ENCODE measurements at places on chromosomes 6 and 20. TPM values are rescaled to one million over a fixed set of nuclear protein-coding genes. Genes with fewer than 3 reads are reported as not detected.

DNA sequence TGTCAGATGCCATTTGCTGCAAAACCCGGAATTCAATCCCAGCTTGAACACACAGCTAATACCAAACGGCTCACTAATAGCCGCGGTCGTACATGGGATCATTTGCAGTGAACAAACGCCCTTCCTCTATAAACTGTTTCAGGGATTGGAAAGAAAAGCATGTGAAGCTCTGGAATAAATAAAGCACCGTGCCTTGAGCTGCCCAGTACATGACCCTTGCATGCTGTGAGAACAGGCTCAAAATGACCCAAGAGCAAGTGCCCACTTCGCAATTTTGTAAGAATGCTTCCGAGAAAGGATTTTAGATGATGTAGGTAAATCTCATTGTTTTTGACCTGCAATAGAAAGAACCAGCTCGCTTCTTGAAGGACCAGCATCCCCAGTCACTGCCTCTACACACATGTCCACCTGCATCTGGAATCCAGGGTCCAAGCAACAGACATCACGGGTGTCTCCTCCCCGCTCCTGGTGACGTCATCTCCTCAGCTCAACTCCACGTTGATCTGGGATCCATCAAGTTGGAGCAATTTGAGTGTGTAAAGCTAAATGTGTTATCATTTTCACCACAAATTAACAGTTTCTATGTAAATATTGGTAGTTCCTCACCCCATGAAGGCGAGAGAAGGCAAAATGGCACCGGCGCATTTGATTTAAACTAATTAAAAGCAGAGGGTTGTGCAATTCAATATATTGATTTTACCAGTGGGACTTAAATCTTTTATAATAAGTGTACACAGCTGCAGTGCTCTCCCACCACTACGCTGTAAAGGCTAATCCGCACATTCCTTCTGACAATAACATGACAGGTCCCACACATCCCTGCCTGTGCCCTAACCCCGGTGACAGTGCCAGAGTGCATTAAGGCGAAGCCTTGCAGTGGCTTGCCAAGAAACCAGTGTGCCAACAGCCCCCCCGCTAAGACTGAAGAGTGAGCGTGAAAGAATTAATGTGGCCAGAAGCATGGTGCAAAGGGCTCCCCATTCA is 6.2 kb downstream of the BMP7 start:
- DNase-seq, result no peak

The POU5F1 gene
- total RNA-seq, result 2.0 TPM

- DNase-seq, result peak; percentile 56
Observed at GRCh38 chr6:1527073-1527457, 82.7 kb upstream of the FOXC1 start.

DNA sequence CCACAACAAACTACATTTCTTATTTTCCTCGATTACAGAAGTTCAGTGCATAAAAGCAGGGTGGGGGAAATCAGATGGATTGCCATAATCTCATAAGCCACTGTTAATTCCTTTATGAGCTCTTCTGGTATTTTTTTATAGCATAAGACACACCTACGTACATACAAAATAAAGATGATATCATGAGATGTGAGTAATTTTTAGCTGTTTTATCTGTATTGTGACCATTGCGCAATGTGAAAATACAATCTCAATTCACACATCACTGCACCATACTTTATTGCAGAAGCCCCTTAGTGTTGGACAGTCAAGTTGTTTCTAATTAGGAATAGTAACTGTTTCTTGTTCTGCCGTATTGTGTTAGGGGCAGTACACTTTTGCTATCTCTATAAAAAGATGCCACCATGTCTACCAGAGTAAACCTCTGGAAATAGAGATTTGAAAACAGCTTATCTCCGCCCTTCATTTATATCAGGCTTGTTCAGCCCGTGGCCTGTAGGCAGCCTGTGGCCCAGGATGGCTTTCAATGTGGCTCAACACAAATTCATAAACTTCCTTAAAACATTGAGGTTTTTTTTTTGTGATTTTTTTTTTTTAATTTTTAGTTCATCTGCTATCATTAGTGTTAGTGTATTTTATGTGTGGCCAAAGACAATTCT is 90.4 kb downstream of the FARS2 start:
- no peak for DNase-seq

The AMD1 gene
- total RNA-seq, result 121 TPM

- DNase-seq, result no peak
Observed at GRCh38 chr6:31620586-31621319, at the start of gene PRRC2A. Gene PRRC2A, plus strand, starts transcription at chr6:31620715. Its CDS starts 2,075 bp downstream, at chr6:31622790.

DNA sequence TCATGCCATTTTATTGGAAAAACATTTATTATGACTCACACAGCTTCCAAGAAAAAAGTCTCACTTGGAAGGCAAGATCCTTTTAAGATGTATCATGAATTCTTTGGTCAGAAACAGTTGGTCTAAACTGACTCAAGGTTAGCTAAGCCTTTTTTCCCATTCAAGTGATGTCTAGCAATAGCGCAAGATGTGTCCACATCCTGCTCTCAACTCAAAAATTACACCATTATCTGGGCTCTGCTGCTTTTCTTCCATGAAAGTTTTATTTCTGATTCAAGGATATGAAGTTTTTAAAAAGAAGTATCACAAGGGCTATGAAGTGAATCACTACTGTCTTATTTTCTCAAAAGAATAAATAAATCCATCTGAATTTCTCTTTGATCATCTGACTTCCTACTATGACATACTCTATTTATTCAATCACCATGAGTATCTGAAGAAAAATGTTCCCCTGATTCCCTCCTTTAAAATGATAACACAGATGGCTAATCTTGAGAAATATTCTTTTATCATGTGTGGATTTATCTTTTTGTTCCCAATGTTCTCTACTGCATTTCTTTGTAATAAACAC is 139.2 kb downstream of the AHI1 start:
- peak; percentile 47 for DNase-seq

The SIRPD gene
- total RNA-seq, result not detected

- no peak for DNase-seq
Observed at GRCh38 chr20:20251317-20251716, 116.6 kb upstream of the INSM1 start.

DNA sequence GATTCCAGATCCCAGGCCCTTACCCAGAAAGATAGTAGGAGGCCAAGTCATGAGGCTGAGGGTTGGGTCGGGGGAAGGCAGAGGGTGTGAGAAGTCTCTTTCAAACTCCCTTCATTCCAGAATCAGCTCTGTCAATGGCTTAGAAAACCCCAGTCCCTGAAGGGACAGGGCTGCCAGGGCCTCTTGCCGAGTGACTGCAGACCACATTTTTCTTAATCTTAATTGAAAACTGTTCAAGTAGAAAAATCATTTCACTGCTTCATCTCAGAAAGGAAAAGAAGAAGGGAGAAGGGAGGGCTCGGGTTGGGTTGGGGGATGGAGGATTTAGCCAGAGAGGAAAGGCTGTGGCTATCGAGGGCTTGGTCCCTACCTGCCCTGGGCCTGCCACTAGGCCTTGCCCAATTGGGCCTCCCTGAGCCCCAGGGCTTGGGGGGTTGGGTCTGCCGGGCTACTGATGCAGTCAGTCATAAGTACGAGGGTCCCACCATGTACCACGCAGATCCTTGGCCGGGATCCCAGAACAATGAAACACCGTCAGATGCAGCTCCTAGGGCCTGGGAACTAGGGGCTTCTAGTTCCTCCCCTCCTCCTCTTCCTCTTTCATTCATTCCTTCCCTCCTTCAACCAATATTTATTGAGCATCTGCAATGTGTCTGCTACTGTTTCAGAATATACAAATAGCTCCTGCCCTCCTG is 44.0 kb upstream of the CTNNBL1 start:
- DNase-seq, result no peak

DNA sequence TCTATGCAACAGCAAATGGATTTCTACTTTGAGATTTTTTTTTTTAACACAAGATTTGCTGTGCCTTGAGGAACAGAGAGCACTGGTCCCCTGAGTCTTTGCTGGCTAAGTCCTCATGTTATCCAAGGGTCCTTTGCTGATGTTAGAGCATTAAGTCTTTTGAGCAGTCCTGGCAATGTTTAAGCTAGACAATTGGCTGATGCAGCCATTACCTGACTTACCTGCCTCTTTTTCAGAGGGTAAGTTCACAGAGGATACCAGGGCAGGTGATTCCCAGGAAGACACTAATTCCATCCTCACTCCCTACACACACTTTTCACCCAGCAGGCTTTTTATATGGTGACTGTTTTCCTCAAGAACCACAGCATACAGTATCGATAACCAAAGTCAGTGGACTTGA is 337.7 kb downstream of the HDGFL1 start:
- no peak for DNase-seq

The PI3 gene
- 2.8 TPM for total RNA-seq

DNA sequence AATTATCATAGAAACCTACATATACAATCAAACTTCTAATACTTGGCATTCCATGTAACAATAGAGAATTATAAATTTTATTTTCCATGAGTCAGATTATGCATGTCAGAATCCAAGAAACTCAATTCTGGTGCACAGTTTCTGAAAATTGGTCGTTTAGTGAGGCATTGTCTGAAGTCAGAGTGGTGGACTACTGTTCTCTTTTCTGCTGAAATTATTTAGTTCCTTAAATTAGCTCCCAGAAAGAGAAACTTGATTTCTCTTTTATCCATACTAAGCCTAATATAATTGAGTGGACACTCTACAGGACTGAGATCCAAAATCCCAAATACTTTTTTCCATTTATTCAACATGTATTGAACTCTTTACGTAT is 265.5 kb downstream of the ALDH8A1 start:
- no peak for DNase-seq

DNA sequence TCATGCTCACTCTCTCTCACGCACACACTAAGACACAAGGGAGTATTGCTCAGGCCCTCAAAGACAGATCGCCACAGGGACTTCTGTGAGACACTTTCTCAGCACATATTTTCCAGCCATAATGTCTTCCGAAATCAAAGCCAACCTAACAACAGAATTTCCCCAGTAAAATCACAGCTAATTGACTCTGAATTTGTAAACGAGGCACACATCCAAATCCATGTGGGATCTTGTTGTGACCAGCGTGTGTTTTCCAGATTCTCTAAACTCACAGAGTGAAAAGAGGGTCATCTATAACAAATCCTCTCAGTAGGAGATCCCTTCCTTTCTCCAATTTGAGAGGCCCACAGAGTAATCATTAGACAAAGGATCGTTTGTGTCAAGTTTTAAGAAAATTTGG is 280.4 kb downstream of the PACRG start:
- DNase-seq, result no peak

DNA sequence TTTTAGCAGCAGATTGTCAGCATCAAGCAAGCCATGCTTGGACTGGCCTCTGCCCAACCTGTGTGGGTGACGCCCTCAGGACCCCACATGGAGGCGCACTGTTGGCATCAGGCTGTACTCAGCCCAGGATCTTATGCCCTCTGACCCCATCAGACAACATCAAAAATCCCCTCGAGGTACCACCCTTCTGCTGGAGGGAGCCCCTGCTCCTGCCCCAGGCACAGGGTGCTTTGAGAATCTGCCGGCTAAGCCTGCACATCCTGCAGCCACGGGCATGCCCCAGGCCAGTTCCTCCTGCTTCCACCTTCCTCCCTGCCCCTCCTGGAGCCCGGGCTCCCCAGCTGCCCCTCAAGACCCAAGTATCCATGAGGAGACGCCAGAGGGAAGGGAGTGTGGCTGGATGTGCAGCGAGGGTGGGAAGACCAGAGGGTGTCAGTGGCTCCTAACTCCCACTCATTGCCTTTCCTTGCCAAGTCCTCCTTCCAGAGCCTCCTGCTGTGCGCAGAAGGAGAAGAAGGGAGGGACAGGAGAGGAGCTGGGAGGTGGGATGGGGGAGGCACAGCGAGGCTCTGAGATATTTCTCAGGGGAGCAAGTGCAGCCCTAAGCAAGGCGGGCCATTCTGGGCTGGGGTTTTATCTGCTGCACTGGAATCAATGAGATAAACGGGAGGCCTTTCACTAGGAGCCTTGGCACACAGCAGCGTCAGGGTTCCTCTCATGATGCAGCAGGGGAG is 77.4 kb upstream of the CST7 start:
- no peak for DNase-seq

The HAO1 gene
- total RNA-seq, result not detected

DNA sequence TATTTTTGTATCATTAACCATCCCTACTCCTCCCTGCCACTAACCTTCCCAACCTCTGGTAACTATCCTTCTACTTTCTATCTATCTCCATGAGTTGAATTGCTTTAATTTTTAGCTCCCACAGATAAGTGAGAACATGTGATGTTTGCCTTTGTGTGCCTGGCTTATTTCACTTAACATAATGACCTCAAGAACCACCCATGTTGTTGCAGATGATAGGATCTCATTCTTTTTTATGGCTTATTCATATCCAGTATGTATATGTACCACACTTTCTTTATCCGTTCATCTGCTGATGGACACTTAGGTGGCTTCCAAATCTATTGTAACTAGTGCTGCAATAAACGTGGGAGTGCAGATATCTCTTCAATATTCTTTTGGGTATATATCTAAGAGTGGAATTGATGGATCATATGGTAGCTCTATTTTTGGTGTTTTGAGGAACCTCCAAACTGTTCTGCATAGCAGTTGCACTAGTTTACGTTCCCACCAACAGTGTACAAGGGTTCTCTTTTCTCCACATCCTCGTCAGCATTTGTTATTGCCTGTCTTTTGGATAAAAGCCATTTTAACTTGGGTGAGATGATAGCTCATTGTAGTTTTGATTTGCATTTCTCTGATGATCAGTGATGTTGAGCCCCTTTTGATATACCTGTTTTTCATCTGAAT is 201.4 kb downstream of the ARHGAP18 start:
- no peak for DNase-seq

- DNase-seq, result peak; percentile 27
Observed at GRCh38 chr6:79377047-79377446, 142.6 kb upstream of the HMGN3 start.

All from MCF 10A (cell line).